ENCODE measurements at places on chromosomes 3 and 15.

- DNase-seq, result no peak
Observed at GRCh38 chr15:65638681-65639089, 16.9 kb downstream of the SLC24A1 start.

- DNase-seq, result peak; percentile 7
Observed at GRCh38 chr15:56040081-56041035, 46.9 kb upstream of the NEDD4 start.

GRCh38 chr3:8369638-8370037, 132.0 kb upstream of the LMCD1 start:
- no peak for DNase-seq

DNA sequence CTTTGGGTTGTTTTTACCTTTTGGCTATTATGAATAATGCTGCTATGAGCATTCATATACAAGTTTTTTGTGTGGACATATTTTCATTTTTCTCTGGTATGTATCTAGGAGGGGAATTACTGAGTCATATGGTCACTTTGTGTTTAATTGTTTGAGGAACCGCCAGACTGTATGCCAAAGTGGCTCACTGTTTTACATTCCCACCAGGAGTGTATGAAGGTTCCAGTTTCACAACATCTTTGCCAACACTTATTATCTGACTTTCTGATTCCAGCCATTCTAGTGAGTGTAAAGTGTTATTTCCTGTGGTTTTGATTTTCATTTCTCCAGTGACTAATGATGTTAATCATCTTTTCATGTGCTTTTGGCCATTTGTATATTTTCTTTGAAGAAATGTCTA, 51.8 kb downstream of the CMTM7 start:
- DNase-seq, result no peak

- no peak for DNase-seq
Observed at GRCh38 chr3:108008106-108008505, 82.7 kb downstream of the CD47 start.
